Purkinje cell (primary cell): ENCODE measurements at places on chromosomes 5 and 9. TPM values are rescaled to one million over a fixed set of nuclear protein-coding genes. Genes with fewer than 3 reads are reported as not detected.

The MRPL22 gene
- 193 and 209 TPM in 2 replicates for polyA plus RNA-seq

The GAPT gene
- polyA plus RNA-seq = not detected in 2 replicates

The LVRN gene
- polyA plus RNA-seq = not detected in 2 replicates

The KIF24 gene
- polyA plus RNA-seq = 0.07 and 0.23 TPM in 2 replicates

The AGXT2 gene
- polyA plus RNA-seq = not detected in 2 replicates

The SLC46A2 gene
- 0.35 TPM in 1 of 2 replicates, not detected in the other for polyA plus RNA-seq

The ABLIM3 gene
- polyA plus RNA-seq = 4.1 and 7.1 TPM in 2 replicates

The LCP2 gene
- 0.15 and 0.87 TPM in 2 replicates for polyA plus RNA-seq

The NIPAL4 gene
- not detected in 2 replicates for polyA plus RNA-seq

The SNAPC4 gene
- polyA plus RNA-seq = 0.55 and 0.71 TPM in 2 replicates

The SCGB3A1 gene
- not detected in 2 replicates for polyA plus RNA-seq

The BNC2 gene
- 0.07 and 0.20 TPM in 2 replicates for polyA plus RNA-seq

The TTC16 gene
- not detected in 2 replicates for polyA plus RNA-seq

The CRB2 gene
- not detected in 2 replicates for polyA plus RNA-seq

The CMYA5 gene
- 3.4 and 4.0 TPM in 2 replicates for polyA plus RNA-seq

The NR4A3 gene
- 0.76 and 3.0 TPM in 2 replicates for polyA plus RNA-seq

The KLF4 gene
- 2.0 TPM in 1 of 2 replicates, not detected in the other for polyA plus RNA-seq

The PPIC gene
- polyA plus RNA-seq = 17.1 and 19.9 TPM in 2 replicates

The GLIPR2 gene
- 4.2 and 4.4 TPM in 2 replicates for polyA plus RNA-seq

The TICAM2 gene
- 1.6 and 2.7 TPM in 2 replicates for polyA plus RNA-seq

The CBY3 gene
- not detected in 2 replicates for polyA plus RNA-seq

The UBE2QL1 gene
- polyA plus RNA-seq = 32.3 and 36.3 TPM in 2 replicates

The PCDHA11 gene
- polyA plus RNA-seq = 2.2 and 2.8 TPM in 2 replicates

The TRIM23 gene
- 56.4 and 63.1 TPM in 2 replicates for polyA plus RNA-seq

The CCL27 gene
- polyA plus RNA-seq = 0.66 TPM in 1 of 2 replicates, not detected in the other

The PITX1 gene
- polyA plus RNA-seq = not detected in 2 replicates
